NCI-H1105 treated with DMSO at 0.1 percent for 48 hours (cell line): ENCODE measurements at places on chromosomes 2 and 18.

DNA sequence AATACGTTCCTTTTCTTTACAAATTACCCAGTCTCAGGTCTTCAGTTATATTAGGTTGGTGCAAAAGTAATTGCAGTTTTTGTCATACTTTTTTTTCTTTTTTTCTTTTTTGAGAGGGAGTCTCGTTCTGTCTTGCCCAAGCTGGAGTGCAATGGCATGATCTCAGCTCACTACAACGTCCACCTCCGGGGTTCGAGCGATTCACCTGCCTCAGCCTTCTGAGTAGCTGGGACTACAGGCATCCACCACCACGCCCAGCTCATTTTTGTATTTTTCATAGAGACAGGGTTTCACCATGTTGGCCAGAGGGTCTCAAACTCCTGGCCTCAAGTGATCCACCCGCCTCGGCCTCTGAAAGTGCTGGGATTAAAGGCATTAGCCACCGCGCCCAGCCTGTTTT lies 43.8 kb upstream of the ASAP2 start:
- DNase-seq, result no peak

- no peak for DNase-seq
Observed at GRCh38 chr2:9373047-9373446, 50.3 kb downstream of the ITGB1BP1 start.

GRCh38 chr18:57052759-57053158 lies 94.1 kb upstream of the BOD1L2 start:
- no peak for DNase-seq

DNA sequence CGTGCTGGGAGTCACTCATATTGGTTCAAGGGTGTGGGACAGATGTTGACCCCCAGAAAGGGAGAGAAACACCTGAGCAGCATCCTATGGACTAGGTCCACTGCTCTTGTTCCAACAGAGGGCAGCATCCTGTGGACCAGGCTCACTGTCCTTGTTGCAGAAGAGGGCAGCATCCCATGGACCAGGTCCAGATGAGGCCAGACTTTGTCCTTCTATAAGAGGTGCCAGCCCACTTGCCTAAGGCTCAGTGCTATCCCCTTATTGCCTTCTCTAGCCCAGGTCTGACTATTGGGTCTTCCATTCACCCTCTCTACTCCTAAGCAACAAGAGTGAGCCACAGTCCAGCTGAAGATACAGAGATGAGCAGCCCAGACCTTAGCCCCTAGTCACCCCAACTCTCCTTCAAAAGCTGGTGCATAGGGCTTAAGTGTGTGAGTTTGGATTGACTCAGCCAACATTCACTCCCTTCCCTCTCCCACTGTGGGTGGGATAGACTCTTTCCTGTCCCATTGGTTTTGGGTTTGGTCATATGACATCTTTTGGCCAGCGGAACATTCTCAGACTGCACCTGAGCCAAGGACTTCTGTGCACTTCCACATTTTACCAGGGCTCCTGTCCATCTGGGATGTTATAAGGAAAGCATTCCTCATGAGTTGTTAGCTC lies 132.4 kb upstream of the GPC1 start:
- no peak for DNase-seq

- no peak for DNase-seq
Observed at GRCh38 chr2:40625849-40626248, 174.0 kb upstream of the SLC8A1 start.

- no peak for DNase-seq
Observed at GRCh38 chr18:59616501-59616900, 80.7 kb downstream of the CCBE1 start.

GRCh38 chr2:65483763-65484162 lies 51.4 kb upstream of the SPRED2 start:
- DNase-seq, result no peak

DNA sequence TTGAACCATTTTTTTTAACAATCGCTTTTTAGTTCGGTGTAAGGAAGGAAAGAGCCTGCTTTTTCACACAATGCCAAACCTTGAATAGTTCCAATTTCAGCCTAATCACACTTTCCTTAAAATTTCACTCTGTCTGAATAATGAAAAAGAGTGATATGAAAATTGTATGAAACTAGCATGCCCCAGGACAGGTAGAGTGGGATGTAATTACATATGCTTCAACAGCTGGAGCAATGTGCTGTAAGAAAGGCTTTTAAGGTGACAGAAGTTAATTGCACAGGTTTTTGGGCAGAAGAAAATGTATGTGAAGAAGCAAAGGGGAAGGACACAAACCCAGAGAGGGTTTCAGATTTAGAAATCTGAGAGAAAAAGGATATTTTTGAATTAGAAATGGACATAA lies 184.0 kb downstream of the DSC3 start:
- no peak for DNase-seq

DNA sequence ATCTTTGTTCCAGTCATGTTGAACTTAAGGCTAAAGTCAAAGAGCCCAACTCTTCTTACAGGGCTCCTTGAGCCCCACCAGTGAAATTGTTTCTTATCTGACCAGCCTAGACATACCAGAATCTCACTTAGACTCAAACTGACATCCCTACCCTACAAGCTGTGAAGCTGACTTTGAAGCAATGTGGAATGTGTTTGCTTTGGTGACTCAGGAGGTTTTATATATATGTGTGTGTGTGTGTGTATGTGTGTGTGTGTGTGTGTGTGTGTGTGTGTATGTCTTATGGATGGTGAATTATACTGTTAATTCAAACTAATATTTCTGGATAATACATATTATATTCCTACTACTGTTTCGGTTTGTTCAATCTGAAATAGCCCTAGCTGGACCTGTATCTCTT lies 67.3 kb downstream of the CAMKMT start:
- no peak for DNase-seq

GRCh38 chr2:17915811-17916518 lies 37.5 kb downstream of the KCNS3 start:
- no peak for DNase-seq

DNA sequence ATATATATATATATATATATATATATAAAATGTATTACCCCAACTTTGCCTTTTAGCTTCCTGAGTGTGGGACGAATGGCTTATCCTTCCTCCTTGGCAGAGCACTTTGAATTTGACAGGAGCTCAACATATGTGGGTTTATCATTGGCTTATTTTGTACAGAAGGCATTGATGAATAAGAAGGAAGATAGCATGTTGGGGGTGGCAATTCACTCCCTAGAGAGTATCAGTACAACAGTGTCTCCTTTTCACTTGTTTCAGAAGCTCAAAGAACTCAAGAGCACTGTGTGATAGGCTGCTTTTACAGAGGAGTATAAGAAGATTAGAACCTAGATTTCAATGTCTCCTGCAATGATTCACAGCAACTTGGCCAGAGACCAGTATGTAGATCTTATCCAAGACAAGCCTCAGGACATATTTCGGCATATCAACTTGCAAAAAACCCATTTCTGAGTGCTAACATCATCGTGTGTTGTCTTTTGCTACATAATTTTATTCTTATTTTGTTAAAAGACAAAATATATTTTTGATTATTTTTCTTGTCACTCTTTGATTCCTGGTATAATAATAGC lies 345.8 kb downstream of the SOCS6 start:
- DNase-seq, result no peak

DNA sequence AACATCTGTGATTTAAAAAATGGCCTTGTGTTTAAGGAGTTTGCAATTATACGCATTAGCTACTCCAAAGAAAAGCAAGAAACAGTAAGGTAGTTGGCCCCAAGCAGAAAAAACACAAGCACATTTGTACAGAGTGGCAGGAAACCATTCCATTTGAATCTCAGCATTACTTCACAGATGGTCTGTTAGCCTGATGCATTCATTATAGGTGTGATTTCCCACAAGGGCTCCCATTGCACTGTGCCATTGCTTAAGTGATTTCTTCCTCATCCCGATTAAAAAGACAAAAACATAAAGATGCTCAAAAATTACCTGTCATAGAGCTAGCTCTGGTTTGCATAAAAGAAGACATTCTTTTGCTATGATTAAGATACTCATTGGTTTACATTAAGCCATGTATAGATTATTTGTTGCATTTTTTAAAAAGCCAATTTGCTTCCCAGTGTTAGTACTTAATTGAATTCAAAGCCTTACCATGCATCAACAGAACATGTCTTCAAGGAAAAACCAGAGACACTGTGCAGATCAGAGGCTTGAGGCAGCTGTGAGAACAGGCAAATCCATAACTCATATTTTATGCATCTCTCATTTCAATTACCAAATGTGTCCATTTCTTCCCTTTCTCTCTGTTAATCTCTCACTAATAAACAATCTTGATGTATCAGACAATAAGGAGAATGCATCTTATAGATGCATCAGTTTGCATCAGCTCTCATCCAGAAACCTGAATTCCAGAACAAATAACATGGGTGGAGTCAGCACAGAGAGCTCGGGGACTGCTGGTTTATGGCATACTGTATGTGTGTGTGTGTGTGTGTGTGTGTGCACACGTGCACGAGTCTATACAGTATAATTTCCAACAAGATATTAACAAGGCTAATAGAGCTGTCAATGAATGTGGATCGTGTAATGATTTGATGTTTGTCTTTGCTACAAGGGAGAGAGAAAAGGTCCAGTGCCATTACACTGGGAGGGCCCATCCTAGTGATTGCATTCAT lies 558.6 kb upstream of the HS6ST1 start:
- DNase-seq, result no peak

- DNase-seq, result no peak
Observed at GRCh38 chr2:58971511-58972360, 730.6 kb upstream of the FANCL start.

- DNase-seq, result peak; percentile 32
Observed at GRCh38 chr2:190023860-190024259, 38.7 kb downstream of the MSTN start.

- DNase-seq, result no peak
Observed at GRCh38 chr2:26744953-26745352, 19.1 kb upstream of the SLC35F6 start.

DNA sequence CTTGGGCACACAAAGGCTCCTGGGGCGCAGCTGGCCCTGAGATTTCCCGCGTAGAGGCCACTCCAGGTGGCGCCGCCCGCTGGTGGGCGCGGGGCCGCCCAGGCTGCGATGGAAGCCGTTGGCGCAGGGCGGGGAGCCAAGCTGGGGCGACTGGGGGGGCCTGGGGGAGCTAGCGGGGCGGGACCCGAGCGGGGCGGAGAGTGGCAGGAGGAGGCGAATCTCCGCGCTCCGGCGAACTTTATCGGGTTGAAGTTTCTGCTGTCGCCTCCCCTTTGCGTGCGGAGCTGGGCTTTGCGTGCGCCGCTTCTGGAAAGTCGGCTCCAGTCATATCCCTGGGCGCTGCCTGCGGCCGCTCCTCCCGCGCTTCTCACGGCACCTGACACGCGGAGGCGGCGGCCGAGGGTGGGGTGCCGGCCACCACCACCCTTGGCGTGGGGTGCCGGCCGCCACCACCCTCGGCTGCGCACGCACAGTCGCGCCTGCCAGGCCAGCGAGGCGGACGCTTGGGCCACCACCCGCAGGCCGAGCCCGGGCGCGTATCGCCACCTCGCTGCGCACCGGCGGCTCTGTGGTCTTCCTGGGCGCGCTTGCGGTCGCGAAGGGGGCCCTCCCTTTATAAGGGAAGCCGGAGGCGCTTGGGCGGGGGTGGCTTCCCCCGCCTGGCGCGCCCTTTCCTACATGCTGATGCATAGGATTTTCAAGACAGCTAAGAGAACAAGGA lies 919 bp upstream of the CYP1B1 start:
- DNase-seq, result peak; percentile 81

DNA sequence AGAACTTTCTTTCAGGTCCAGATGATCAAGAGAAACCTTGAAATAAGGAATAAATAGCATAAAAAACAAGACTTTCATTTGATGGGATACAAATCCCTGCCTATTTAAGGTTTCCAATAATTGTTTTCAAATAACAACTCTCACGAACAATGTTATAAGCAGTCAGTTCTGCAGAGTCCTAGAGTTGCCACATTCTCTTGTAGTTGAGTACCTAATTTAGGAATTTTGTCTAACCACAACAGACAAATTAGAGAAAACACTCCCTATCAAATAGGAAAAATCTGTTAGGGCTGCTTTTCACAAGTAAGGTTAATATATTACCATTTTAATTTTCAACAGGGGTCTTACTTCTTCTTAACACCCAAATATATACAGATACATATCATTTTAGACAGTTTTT lies 130.1 kb upstream of the CDH20 start:
- DNase-seq, result peak; percentile 2

DNA sequence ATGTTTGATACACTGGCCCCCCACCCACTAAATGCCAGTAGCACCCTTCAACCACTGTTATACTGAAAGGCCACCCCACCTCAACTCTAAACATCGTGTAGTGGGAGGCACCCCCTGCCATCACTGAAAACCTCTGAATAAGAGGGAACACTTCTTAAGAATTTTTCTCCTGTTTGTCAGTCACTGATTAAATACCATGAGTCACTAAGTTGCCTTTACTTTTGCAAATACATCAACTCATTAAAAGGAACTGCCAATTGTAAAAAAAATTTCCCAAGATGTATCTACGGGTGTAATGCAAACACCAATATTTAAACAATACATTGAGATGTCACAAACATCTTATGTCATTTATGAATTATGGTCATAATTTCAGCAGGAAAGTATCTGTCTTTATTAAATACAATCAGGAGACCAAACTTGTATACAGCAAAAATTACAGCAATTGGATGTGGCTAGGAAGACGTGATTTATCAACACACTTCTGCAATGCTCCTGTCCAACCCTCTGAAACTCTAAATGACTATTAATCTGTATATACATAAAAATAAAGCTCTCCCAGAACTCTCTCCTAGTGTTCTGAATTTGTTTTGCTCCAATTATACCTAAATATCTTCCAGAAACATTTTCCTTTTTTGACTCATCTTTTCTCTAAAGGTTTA lies 144.1 kb upstream of the STK17B start:
- DNase-seq, result no peak

DNA sequence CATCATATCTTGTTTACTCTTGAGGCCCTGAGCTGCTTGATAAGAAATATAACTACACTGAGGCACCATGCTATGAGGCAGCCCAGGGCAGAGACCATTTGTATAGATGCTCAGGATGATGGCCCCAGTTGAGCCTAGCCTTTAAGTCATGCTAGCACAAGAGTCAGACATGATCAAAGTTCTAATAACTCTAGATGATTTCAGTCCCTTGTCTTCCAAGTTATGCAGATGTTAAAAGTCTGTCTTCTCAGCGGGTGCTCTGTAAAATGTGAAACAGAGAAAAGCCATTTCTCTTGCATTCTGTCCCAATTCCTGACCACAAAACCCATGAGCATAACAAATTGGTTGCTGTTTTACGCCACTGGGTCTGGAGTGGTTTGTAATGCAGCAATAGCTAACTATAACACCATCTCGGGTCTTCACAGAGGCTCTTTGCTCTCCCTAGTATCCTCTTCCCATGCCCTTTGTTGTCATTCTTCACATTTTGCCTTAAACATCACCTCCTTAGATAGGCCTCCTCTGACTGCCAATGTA lies 49.6 kb downstream of the NXPH2 start:
- no peak for DNase-seq
